ENCODE measurements at places on chromosomes 6 and 20. TPM values are rescaled to one million over a fixed set of nuclear protein-coding genes. Genes with fewer than 3 reads are reported as not detected.

FOXA2 gene
- not detected for total RNA-seq

KCNG1 gene
- 1.7 TPM for total RNA-seq

SRMS gene
- total RNA-seq = 1.1 TPM

SAMD5 gene
- 28.9 TPM for total RNA-seq

TASP1 gene
- 18.5 TPM for total RNA-seq

GRCh38 chr6:41222513-41222912, 5.6 kb upstream of the TREML4 start:
- DNase-seq = no peak

DNA sequence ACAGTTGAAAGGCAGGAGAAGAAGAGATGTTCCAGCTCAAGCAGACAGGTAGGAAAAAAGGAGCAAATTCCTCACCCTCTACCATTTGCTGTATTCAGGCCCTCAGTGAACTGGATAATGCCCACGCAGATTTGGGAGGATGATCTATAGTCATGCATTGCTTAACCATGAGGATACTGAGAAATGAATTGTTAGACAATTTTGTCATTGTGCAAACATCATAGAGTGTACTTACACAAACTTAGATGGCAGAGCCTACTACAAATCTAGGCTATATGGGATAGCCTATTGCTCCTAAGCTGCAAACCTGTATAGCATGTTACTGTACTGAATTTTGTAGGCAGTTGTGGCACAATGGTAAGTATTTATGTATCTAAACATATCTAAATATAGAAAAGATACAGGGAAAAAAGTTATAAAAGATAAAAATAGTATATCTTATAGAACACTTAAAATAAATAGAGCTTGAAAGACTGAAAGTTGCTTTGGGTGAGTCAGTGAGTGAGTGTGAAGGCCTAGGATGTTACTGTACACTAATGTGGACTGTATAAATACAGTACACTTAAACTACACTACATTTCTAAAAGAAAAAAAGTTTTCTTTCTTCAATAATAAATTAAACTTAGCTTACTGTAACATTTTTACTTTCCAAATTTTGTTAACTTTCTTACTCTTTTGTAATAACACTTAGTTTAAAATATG, 672.3 kb downstream of the UTRN start:
- no peak for DNase-seq

GRCh38 chr20:1185790-1186334, 1.1 kb upstream of the TMEM74B start:
- DNase-seq = peak; percentile 11

GRCh38 chr6:133880006-133880405, 8.9 kb upstream of the TCF21 start:
- DNase-seq = no peak

GRCh38 chr6:42025845-42026243, 24.5 kb upstream of the TAF8 start:
- DNase-seq = no peak

- no peak for DNase-seq
These were observed 122.8 kb downstream of the TASP1 start for GRCh38 chr20:13515796-13516558.

- DNase-seq = no peak
These were observed 5.7 kb upstream of the TMEM30A start for GRCh38 chr6:75290136-75290945.

DNA sequence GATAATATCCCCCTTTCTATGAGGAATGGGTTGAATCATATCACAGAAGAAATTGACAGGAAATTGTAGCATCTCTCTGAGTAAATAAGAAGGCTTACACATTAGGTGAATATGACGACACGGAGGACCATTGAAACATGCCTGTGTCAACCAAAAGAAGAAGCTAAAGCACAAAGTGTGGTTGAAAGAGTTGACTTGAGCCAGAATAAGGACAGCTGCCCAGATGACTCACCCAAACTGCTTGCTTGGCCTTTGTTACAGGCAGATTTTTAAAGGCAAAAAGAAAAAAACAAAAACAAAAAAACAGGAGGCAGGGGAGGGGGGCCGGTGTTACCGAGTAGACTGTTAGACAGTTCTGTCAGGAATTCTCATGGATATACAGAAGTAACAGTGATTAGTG, 129.8 kb upstream of the EDN1 start:
- DNase-seq = no peak

DNA sequence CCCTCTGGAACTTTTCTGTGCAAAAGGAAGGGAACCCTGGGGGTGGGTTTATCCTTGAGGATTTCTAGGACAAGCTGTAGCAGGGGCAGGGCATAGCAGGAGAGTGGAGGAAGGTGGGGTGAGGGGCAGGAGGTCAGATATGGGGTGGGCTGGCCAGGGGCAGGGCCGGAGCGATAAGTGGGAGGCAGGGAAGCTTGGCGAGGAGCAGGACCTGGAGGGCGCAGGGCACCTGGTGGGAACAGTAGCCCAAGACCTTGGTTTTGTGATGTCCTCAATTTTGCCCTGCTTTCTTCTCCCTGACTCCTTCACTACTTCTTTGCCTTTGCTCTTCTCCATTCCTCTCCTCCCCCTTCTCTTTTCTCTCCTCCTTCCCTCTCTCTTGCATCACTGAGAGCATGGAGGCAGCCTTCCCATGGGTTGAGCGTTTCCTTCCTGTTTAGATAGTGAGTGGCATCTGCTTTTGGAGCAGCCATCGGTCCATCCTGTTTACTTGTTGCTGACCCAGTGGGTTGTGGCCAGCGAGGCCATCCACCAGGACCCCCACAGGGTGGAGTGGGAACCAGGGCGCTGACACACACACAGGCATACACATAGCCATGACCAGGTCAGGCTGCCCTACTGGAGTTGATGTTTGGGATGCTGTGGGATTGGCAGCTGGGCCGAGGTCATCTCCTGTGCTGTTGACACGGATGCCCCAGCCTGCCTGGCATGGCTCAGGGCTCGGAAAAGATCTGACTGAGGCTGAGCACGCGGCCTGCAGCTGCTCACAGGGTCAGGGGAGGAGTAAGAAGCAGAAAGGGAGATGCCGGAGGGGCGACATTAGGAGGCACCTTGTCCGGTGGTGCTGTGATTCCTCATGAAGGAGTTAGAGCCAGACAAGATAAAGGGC, 121.0 kb upstream of the RNF24 start:
- no peak for DNase-seq

GRCh38 chr6:56608332-56608731, 34.4 kb downstream of the DST start:
- no peak for DNase-seq

GRCh38 chr6:39785281-39785680, 6.9 kb upstream of the DAAM2 start:
- no peak for DNase-seq

DNA sequence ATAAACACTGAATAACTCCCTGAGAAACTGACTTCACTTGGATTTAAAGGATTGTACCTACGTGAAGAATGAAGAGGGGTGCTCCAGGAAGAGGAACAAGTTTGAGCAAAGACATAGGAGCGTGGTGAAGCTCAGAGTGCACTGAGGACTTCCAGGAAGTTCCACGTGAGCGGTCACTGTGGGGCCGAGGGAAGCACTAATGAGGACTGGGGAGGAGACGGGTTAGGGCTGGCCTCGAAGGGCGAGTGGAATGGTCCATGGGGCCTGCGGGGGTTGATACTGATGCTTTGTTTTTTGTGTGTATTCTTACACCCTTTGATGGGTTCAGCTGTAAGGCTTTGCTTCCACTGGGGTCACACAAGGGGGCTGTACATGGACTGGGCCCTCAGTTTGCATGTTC, 91.9 kb downstream of the CDH4 start:
- DNase-seq = no peak

Data from skin of body (tissue), 3 donors.